ENCODE measurements at places on chromosomes 13 and 19.

GRCh38 chr13:70505809-70506208 is 397.6 kb upstream of the KLHL1 start:
- DNase-seq, result no peak

DNA sequence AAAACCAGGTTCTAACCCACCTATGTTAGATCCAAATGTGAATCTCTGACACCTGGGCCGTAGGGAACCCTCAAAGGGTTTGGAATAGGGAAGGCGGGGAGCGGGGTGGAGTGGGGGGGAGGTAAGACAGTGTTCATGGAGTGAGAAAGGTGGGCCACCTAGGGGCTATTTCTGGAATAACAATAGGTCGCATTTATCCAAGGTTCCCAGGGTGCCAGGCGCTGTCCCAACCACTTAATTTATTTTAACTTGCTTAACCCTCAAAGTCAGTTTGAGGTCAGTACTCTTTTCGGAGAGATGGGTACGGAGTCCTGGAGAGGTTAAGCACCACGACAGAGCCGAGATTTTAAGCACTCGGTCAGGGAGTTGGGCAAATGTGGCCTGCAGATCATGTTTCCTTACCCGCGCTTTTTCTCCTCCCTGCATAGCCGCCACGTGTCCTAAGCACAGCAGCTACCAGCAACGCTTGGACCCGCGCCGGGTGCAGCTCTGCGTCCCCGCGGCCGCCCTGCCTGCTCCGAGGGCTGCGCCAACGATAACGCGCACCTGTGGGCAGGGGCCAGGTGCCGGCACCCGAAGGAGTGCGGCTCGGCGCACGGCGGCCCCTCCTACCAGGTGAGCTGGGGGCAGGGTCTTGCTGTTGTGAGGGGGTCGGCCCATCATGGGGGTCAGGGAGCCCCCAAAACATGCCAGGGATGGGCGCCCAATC is 25.0 kb upstream of the FXYD3 start:
- DNase-seq, result no peak

DNA sequence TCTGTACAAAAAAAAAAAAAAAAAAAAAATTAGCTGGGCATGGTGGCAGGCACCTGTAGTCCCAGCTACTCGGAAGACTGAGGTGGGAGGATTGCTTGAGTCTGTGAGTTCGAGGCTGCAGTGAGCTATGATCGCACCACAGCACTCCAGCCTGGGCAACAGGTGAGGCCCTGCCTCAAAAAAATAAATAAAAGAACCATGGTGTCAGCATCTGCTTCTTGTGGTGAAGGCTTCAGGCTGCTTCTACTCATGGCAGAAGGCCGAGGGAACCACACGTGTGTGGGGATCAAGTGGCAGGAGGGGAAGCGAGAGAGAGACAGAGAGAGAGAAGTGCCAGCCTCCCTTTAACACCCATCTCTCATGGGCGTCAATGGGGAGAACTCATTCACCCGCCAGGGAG is 13.5 kb downstream of the BCL3 start:
- no peak for DNase-seq

- no peak for DNase-seq
Measured at GRCh38 chr13:112169941-112170822, 103.2 kb downstream of the SOX1 start.

Measured in GDM1 (cell line).